MCF 10A (cell line): ENCODE measurements at places on chromosomes 11 and 22. TPM values are rescaled to one million over a fixed set of nuclear protein-coding genes. Genes with fewer than 3 reads are reported as not detected.

DNA sequence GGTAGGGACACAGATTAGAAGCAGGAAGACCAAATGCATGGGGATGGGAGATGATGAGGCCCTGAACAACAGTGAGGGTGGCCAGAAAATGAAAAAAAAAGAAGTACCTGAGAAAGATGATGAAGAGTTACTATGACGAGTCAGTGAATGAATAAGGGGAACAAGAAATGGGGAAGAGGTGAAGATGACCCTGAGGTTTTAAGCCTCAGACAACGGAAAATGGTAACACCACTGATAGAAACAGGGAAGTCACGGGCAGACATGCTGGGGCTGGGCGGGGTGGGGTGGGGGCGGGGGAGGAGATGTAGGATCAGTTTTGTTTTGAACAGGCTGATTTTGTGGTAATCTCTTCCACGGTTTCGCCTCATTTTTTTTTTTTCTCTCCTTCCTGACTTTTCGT, 205.1 kb upstream of the CADM1 start:
- no peaks in the 10 kb centered on the region for H3K27me3 ChIP-seq
- H3K4me3 ChIP-seq, result no peak overlapping the region
- no peak for DNase-seq
- H3K27ac ChIP-seq, result no peak overlapping the region
- H3K36me3 ChIP-seq, result no peaks in the 10 kb centered on the region
- H3K4me1 ChIP-seq, result no peaks in the 10 kb centered on the region

DNA sequence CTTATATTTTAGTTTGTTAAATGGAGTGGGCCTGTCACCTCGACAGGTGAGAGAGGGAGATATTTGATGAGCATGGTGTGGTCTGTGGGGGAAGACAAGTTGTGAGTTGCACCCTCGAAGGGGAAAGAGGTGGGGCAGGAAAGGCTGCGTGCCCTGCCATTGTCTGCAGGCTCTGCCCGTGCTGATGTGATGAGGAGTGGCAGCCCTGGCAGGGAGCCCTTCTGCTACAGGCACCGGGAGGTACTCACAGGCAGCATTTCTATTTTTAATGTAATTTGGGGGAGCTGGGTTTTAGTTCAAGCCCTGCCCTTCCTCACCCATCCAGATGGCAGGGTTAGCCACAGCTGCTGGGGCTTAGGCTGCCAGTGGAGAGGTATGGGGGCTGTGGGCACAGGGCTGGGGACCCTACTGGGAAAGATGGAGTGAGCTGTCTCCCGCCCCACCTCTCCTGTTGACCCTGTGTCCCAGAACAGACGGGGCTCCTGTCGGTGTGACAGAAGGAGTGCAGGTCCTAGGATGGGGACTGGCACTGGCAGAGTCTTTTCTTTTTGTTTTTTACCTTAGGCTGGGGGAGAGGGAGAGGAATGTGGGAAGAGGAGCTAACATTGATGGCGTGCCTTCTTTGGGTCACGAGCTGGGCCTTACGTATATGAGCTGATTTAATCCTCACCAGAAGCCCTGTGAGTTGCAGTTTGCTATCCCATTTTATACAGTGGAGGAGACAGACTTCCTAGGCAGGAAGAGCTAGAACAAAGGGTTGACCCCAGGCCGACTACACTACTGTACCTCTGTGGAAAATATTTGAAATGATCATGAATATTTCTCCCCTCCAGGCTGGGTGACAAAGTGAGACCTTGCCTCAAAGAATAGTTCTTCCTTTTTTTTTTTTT, 51.6 kb downstream of the CEP164 start:
- no peak for DNase-seq
- no peak overlapping the region for H3K27ac ChIP-seq
- H3K4me1 ChIP-seq, result peaks cover 3% of the 10 kb centered on the region
- peaks cover 43% of the 10 kb centered on the region for H3K36me3 ChIP-seq

DNA sequence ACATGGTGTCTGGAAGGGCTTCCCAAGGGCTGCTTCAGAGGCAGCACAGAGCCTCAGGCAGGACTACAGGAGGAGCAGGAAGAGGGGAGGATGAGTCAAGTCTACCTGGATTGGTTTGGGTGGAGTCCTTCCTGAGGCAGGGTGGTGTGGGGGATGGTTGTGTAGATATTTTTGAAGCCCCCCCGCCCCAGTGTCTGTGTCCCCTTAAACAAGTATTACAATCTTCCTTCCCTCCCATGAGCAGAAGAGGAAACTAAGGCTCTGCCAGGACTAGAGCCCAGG, 34.7 kb upstream of the FCHSD2 start:
- H3K27me3 ChIP-seq, result no peaks in the 10 kb centered on the region
- H3K4me1 ChIP-seq, result no peaks in the 10 kb centered on the region
- H3K36me3 ChIP-seq, result no peaks in the 10 kb centered on the region
- DNase-seq, result no peak
- no peak overlapping the region for H3K4me3 ChIP-seq

GRCh38 chr11:111776398-111777093, 10.4 kb upstream of the PPP2R1B start:
- H3K36me3 ChIP-seq, result no peaks in the 10 kb centered on the region
- DNase-seq, result no peak
- H3K27me3 ChIP-seq, result no peaks in the 10 kb centered on the region

- H3K27ac ChIP-seq, result no peak overlapping the region
- H3K27me3 ChIP-seq, result peaks cover 59% of the 10 kb centered on the region
- H3K4me3 ChIP-seq, result no peak overlapping the region
- DNase-seq, result no peak
Observed at GRCh38 chr22:43878831-43879550, 12.8 kb downstream of the PNPLA5 start.

GRCh38 chr11:6531267-6531752, 34.2 kb downstream of the DNHD1 start:
- H3K36me3 ChIP-seq, result peaks cover 7% of the 10 kb centered on the region
- peak; percentile 56 for DNase-seq
- no peaks in the 10 kb centered on the region for H3K4me1 ChIP-seq
- H3K27ac ChIP-seq, result no peak overlapping the region

DNA sequence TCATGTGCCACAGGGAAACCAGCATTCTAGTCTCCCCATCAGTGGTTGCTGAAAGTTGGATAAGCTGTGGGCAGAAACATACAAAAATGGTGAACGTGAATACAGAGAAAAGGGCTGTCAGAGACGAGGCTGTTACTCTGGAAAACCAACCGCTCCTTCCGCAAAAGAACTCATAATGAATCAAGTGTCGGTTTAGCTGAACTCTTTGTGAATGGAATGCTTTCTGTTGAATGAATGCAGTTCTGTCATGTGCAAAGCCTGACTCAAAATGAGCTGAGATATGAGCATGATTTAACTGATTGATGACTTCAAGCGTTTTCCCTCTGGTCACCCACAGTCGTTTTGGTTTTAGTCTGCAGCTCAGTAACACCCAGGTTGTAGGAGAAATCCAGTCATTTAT, 298.3 kb downstream of the ETS1 start:
- no peak overlapping the region for H3K27ac ChIP-seq
- no peak for DNase-seq
- H3K4me3 ChIP-seq, result no peak overlapping the region

- no peak overlapping the region for H3K4me3 ChIP-seq
- H3K27ac ChIP-seq, result no peak overlapping the region
- peaks cover 91% of the 10 kb centered on the region for H3K36me3 ChIP-seq
- no peak for DNase-seq
- no peaks in the 10 kb centered on the region for H3K27me3 ChIP-seq
Observed at GRCh38 chr22:20558534-20558933, 51.1 kb downstream of the MED15 start.

- no peaks in the 10 kb centered on the region for H3K36me3 ChIP-seq
- H3K4me1 ChIP-seq, result no peaks in the 10 kb centered on the region
- H3K27me3 ChIP-seq, result no peaks in the 10 kb centered on the region
- no peak overlapping the region for H3K27ac ChIP-seq
- no peak overlapping the region for H3K4me3 ChIP-seq
Observed at GRCh38 chr11:63543711-63544110, 7.1 kb downstream of the PLAAT4 start.

DNA sequence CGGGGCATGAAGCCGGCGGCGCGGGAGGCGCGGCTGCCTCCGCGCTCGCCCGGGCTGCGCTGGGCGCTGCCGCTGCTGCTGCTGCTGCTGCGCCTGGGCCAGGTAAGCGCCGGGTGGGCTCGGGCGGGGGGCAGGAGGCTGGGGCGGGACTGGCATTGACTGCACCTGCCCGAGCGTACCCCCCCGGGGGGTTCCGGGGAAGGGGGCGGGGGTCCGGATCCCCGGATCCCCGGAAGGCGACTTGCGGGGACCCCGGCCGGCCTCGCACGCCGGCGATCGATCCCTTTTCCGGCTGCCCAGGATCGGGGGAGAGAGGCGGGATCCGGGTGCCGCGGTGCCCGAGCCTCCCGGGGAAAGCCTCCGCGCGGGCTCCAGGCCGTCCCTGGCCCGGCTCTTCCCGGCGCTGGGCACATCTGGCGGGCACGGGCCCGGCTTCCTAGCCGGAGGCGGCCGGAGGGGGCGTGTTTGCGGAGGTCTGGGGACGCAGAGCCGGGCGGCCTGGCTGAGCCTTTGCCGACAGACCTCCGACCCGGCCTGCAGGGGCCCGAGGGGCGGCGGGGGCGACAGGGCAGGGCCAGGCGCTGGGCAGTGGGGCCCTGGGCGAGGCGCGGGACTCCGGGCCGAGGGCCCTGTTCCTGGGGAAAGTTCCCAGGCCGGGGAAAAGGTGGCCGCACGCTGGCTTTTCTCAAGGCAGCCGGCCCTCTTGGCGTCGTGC, 705 bp downstream of the PTPRJ start:
- H3K27me3 ChIP-seq, result peaks cover 12% of the 10 kb centered on the region
- peak overlapping the region; percentile 54 for H3K4me3 ChIP-seq
- no peak overlapping the region for H3K27ac ChIP-seq
- H3K4me1 ChIP-seq, result peaks cover under 1% of the 10 kb centered on the region
- no peaks in the 10 kb centered on the region for H3K36me3 ChIP-seq

DNA sequence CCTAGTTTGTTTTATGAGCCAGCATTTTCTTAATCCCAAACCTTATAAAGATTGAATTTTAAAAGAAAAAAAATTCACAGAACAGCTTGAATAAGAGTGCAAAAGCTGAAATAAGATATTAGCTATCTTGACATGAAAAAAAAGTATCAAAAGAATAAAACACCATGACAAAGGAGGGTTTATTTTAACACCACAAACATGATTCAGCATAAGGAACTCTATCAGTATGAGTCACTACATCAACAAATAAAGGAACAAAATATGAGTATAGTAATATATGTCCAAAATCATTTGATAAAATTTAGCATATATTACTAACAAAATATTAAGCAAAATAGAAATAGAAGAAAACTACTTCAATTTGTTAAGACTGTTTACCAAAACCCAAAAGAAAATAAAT, 9.6 kb upstream of the LMO1 start:
- DNase-seq, result peak; percentile 21
- no peaks in the 10 kb centered on the region for H3K4me1 ChIP-seq
- H3K27ac ChIP-seq, result no peak overlapping the region
- no peaks in the 10 kb centered on the region for H3K36me3 ChIP-seq
- no peak overlapping the region for H3K4me3 ChIP-seq
- peaks cover 33% of the 10 kb centered on the region for H3K27me3 ChIP-seq

GRCh38 chr11:134040386-134041302, 28.2 kb upstream of the JAM3 start:
- H3K27ac ChIP-seq, result peak overlapping the region; percentile 84
- no peaks in the 10 kb centered on the region for H3K36me3 ChIP-seq
- DNase-seq, result peak; percentile 81
- H3K27me3 ChIP-seq, result no peaks in the 10 kb centered on the region
- H3K4me3 ChIP-seq, result peak overlapping the region; percentile 13

DNA sequence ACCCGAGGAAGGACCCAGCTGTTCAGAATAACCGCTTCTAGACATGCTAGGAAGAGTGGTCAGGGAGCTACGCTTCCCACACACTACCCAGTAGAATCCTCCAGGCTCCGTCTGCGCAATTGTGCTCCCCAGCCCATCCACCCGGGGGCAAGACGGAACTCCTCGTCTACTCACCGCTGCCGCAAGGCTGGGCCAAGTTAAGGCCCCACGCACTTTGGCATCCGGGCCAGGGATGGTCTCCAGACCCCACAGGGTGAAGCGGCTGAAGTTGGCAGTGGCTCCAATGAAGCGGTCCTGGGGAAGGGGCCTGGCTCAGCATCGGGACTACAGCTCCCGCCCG, 757 bp downstream of the RNASEH2C start:
- peak overlapping the region; percentile 75 for H3K27ac ChIP-seq
- peaks cover 59% of the 10 kb centered on the region for H3K36me3 ChIP-seq
- peak; percentile 30 for DNase-seq
- H3K4me3 ChIP-seq, result peak overlapping the region; percentile 97

The HOATZ gene
- not detected in 2 replicates for total RNA-seq

The OR51B5 gene
- not detected in 2 replicates for total RNA-seq

The MOGAT2 gene
- total RNA-seq, result not detected in 2 replicates

The OR8B12 gene
- not detected in 2 replicates for total RNA-seq

The HTR3B gene
- total RNA-seq, result not detected in 2 replicates

The PHLDA2 gene
- total RNA-seq, result 118 and 135 TPM in 2 replicates
